Foreskin keratinocyte (primary cell): ENCODE measurements at places on chromosomes 6 and 20. TPM values are rescaled to one million over a fixed set of nuclear protein-coding genes. Genes with fewer than 3 reads are reported as not detected.

- no peak for DNase-seq
Measured at GRCh38 chr6:158769234-158769770, 49.9 kb downstream of the EZR start.

The ACSS1 gene
- polyA plus RNA-seq = 4.0 and 4.1 TPM in 2 replicates

The ULBP1 gene
- polyA plus RNA-seq = 0.93 and 2.9 TPM in 2 replicates

DNA sequence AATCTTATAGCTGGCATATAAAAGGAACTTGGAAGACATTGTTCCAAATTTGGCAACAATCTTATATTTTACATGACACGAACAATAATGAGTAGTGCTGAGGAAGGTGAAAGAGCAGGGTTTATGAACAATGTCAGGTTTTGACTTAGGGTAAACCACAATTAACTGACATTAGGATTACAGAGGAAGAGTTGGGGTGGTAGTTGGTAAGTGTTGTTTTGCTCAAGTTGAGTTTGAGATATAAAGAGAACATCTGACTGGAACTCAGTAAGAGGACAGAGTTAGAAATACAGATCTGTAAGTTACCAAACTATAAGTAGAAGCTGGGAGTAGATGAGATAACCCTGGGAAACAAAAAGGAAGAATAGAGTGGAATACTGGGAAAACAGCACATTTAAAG, 15.1 kb downstream of the RTN4IP1 start:
- no peak for DNase-seq

GRCh38 chr6:4447639-4448330, 312.4 kb upstream of the ECI2 start:
- DNase-seq = no peak

The STK4 gene
- polyA plus RNA-seq = 5.8 and 6.8 TPM in 2 replicates

The MEI4 gene
- not detected in 2 replicates for polyA plus RNA-seq

DNA sequence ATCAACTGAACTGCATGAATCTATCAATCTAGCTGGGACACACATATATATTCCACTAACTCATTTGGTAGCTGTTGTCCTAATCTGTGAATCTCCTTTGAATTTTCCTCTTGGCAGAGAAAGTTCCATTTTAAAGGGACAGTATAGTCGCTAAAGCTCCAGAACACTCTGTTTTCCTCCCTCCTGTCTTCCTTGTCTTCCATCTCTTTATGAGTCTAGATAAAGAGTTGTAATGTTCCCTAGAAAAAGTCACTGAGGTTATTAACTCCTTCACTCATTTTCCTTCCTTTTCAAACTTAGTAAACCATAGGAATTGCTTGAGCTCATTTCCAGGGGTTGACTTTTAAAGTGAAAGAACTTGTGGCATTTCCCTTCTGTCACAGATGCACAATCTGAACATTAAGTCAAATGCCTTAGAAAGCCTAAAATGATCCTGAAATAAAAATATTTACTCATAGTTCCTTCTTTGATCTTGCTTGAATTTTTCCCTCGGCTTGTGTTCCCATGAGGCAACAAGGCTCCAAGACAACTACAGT, 198.4 kb downstream of the TRIM27 start:
- DNase-seq = no peak

DNA sequence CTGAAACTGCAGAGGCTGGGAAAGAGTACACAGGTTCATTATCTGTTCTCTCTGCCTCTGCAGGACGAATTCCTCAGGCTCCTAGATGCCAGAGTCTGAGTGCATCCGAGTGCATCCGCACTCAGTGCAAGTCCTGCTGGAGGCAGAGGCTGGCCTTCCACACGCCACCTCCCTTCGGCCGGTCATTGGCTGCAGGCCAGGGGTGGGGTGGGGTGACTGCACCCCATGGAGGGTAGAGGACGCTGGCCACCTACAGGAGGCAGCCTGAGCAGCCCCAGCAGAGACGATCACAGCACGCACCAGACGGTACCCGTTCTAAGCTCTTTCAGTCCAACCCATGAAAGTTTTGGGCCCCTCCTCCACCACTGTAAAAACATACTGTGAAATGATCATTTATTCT, 11.7 kb downstream of the SFT2D1 start:
- DNase-seq = no peak

DNA sequence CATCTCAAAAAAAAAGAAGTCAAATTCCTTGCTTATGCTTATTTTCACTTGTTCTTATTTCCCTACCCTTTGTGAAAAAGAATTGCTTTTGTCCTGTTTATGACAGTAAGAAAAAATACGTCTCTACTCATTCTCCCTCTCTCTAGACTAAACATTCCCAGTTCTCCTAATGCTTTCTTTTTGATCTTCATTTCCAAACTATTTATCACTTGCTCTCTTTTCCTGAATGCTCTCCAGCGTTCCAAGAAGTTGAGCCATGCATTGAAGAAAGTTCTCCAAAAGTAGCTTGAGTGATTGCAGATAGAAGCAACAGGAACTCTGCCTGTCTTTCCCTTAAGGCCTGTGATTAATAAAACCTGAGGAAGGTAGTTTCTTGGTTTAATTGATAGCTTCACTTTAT, 53.1 kb upstream of the TMEM170B start:
- DNase-seq = no peak

The CST7 gene
- not detected in 2 replicates for polyA plus RNA-seq

- no peak for DNase-seq
Measured at GRCh38 chr20:21583486-21584168, 69.8 kb upstream of the NKX2-2 start.
